ENCODE measurements at places on chromosomes 2 and 18.

DNA sequence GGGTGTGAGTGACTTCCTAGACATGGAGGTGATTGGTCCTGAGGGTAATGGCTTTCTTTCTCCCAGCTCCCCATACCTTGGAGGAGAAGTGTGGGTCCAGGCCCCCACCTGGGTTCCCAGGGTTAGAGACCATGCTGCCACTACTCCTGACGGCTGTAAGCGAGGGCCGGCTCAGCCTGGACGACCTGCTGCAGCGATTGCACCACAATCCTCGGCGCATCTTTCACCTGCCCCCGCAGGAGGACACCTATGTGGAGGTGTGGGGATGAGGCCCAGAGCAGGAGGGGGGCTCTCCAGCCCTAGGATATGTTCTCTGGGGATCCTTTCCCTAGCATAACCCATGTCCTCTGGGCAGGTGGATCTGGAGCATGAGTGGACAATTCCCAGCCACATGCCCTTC is 21.8 kb downstream of the CAD start:
- DNase-seq, result no peak

DNA sequence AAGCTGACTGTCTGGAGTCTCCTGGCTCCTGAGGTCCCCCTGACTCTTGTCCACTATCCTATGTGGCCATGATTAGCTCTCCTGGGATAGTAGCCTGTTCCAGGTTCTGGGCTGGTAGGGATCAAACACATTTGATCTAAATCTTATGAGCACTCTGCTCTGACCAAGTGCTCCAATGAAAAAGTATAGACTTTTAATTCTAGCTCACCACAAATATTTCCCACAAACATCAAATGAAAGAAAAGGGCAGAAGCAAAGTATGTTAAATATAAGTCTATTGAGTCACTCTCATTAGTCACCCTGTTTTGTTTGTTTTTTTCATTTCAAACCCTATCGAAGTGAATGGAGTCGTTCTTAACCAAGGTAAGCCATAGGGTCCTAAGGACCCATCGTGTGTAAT is 39.7 kb upstream of the NEDD4L start:
- no peak for DNase-seq

DNA sequence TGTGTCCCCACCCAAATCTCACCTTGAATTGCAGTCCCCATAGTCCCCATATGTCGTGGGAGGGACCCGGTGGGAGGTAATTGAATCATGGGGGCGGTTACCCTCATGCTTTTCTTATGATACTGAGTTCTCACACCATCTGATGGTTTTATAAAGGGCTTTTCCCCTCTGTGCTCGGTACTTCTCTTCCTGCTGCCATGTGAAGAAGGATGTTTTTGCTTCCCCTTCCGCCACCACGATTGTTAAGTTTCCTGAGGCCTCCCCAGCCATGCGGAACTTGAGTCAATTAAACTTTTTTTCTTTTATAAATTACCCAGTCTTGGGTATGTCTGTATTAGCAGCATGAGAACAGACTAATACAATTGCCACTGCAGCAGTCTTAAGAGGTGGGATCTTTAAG is 134.9 kb downstream of the LTBP1 start:
- DNase-seq, result no peak

DNA sequence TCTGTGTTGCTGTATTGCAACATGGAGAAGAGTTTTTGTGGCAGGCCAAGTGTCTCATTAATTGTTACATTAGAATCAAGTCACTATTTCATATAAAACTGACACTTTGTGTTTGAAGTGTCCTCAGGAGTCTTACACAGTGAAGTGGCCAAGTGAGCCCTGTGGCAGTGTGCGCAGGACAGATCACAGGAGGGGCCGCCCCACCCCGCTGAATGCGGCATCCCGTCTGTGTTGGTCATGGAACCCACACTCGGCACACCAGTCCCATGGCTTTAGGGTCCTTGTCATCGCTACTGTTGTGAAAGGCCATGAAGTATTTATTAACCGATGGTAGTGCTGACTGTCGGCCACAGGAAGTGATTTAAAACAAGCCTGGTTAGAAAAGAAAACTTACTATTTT is 144.7 kb upstream of the NFATC1 start:
- DNase-seq, result no peak

DNA sequence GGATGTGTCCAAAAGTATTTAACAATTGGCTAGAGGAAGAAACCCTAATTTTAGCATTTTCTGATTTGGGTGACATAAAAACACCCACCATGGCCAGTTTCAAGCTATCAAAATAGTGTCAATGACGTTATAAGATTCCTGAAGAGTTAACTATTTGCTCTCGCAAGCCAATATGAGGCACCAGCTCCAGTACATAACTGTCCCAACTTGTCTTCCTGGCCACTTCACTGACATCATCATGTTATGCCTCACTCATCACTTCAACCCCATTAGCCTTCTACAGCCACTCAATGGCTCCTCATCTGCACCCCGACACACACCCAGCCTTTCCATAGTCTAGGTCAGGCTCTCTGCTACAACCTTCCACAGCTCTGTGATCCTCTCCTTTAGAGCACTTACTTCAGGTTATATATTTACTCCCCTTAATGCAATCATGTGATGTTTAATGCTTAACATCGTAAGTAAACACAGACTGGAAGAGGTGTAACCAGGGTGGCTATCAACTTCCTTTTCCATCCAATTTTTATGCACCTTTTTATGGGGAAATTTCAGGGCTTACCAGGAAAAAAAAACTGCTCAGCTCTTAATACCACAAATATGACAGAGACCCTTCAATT is 158.7 kb downstream of the VWC2L start:
- DNase-seq, result no peak

GRCh38 chr2:150624001-150624401 is 136.5 kb upstream of the RND3 start:
- DNase-seq, result no peak

- DNase-seq, result no peak
Measured at GRCh38 chr2:177117755-177118154, 94.8 kb upstream of the HNRNPA3 start.

Measured in Calu3 (cell line).